Ecto neural progenitor cell (in vitro differentiated cells): ENCODE measurements at places on chromosomes 4 and X.

GRCh38 chr4:5995901-5996623 is 22.2 kb downstream of the C4orf50 start:
- DNase-seq: peak; percentile 41

GRCh38 chr4:23234018-23234417 is 541.3 kb downstream of the GBA3 start:
- DNase-seq: no peak

DNA sequence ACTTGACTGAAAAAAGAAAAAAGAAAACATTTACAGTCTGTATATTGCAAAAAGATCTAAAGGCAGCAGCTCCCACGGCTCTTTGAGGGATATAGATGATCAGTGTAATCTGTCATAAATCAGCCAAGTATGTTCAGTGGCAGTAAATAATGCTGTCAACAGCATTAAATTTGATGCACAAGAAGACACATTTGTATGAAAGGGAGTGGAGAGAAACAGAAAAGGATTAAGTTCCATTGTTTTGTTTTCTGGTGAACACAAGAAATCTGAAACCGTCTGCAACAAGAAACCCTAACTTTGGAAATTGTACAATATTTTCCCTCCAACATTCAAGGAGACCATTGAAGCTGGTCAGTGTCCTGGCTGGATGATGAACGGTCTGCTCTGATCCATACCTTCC is 27.6 kb upstream of the C1QTNF7 start:
- no peak for DNase-seq

- DNase-seq: no peak
These were observed 93.6 kb upstream of the PTPN13 start for GRCh38 chr4:86500527-86500926.

DNA sequence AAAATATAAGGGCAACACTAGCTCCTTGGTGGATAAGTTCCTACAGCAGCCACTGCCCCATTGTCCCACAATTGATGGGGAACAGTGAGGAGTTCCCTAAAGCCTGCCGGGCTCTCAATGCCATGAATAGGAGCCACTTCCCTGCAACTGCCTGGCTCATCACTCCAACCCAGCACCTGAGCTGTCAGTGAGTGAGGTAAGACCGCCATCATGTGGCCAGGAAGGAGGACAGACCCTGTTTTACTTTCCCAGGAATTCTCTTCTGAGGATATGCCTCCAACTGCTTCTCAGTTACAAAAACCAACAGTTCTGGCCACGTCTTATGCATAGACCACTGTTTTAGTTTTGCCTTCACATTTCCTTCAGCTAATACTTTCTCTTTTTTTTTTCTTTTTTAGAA is 45.5 kb downstream of the SRPX start:
- peak; percentile 58 for DNase-seq

GRCh38 chr4:31114816-31115215 is 394.6 kb downstream of the PCDH7 start:
- DNase-seq: no peak

DNA sequence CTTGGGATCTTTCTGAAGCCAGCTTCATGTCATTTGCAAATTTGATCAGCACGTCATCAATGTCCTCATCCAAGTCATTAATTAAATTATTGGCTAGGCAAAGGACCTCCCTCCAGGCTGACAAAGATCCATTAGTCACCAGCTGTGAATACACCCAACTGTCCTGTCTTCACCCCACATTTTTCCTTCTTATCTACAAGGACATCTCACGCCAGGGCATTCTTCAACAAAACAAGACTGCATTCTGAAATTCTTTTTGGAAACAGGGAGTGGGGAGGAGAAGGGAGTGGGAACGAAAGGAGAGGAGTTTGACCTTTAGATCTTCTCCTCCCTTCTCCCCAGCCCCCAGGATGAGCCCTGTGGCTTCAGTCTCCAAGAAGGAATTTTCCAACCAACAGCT is 32.7 kb downstream of the NLGN3 start:
- no peak for DNase-seq

DNA sequence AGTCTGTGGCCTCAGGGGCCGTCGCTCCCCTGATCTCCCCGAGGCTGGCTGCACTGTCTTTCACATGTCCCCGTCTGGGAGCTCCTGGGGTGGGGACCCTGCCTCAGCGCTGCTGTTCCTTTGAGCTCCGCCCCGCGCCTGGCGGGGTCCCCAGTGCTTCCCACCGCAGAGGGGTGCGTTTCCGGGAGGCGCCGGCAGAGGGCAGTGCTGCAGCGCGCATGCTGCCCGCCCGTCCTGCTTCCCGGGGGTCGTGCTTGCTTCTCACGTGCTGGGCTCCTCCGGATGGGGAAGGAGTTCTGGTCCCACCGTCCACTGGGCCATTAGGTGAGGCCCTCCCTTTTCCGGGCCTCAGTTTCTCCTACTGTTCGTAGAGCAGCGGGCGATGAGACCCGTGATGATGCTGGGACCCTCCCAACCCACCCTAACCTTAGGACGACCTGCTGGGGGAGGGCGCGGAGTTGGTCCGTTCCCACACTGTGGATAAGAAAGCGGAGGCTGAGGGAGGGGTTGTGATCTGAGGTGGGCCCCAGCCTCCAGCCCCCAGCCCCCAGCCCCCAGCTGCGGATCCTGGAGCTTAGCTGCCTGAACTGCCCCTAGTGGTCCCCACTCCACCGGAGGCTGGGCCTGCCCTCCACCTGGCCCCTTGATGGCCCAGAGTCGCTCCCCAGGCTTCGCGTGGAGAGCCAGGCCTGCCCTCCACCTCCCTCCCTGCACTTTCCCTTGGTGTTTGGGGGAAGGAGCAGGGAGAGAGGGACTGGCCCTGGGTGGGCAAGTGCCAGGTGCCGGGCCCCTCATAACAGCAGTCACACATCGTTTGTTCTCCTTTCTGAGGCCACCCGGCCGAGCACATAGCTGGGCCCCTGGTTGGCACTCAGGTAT is 15.3 kb downstream of the CPZ start:
- peak; percentile 90 for DNase-seq

GRCh38 chr4:60611762-60612496 is 588.2 kb upstream of the ADGRL3 start:
- DNase-seq: no peak

DNA sequence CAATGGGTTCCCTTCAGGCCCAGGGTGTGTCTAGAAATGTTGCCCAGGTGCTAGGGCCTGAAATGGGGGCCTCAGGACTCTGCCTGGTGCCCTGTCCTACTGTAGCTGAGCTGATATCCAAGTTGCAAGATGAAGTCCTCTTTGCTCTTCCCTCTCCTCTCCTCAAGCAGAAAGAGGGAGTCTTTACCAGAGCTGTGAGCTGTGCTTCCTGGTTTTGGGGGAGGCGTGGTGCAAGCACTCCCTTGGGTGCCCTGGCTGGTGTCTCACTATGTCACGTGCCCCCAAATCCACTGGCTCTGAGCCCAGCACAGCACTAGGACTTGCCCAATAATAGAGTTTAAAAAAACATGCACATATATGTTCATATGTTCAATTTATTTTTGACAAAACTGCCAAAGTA is 29.3 kb upstream of the CT47A1 start:
- no peak for DNase-seq

GRCh38 chr4:2930135-2930757 is 33.0 kb downstream of the NOP14 start:
- no peak for DNase-seq

DNA sequence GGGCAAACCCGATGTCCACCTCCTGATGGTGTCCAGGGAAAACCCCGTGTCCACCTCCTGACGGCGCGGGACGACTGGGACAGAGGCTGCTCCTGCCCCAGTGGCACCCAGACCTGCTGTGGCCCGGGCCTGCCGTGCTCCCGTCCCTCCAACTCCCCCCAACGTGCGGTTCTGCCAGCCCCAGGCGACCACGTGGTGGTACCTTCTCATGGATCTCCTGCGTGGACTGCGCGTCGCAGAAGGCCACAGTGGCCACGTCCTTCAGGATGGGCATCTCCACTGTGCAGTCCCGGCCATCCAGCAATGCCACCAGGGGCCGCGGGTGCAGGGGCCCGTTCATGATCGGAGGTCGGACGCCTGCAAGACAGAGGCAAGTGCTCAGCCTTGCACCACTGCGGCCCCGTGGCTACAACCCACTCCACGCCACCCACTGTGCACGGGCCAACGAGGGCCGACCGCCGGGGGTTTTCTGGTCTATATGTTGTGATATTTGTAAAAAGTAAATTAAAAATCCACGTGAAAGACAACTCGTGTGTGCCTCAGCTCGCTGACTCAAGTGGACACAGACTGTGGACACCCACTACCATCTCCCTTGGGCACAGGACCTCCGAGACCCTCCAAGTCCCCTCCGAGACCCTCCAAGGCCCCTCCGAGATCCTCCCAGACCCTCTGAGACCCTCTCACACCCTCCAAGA is 10.8 kb downstream of the CTBP1 start:
- no peak for DNase-seq

- no peak for DNase-seq
These were observed 21.1 kb downstream of the KLHL5 start for GRCh38 chr4:39083164-39083563.

DNA sequence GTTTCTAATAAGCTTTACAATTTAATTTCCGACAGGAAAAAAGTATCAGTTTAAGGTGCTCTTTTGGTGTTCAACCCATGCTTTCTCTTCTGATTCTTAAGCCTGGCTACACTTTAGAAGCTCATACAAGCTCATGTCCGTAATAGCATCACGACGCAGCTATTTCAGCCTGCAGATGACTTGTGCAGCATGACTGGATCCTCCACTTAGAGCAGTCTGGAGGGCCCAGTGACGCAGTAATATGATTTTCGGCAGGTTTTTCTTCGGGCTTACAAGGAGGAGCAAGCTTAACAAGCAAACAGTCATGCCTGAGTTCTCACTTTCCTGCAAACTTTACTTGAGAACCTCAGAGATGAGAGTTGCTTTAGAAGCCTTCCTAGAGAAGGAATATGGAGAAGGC is 85.3 kb upstream of the MAML3 start:
- DNase-seq: no peak

- DNase-seq: no peak
These were observed 1.8 kb downstream of the PPP1R2C start for GRCh38 chrX:42776195-42776594.

GRCh38 chr4:142815834-142816233 is 30.3 kb downstream of the INPP4B start:
- DNase-seq: no peak

GRCh38 chr4:155906554-155907247 is 3.2 kb downstream of the TDO2 start:
- no peak for DNase-seq

DNA sequence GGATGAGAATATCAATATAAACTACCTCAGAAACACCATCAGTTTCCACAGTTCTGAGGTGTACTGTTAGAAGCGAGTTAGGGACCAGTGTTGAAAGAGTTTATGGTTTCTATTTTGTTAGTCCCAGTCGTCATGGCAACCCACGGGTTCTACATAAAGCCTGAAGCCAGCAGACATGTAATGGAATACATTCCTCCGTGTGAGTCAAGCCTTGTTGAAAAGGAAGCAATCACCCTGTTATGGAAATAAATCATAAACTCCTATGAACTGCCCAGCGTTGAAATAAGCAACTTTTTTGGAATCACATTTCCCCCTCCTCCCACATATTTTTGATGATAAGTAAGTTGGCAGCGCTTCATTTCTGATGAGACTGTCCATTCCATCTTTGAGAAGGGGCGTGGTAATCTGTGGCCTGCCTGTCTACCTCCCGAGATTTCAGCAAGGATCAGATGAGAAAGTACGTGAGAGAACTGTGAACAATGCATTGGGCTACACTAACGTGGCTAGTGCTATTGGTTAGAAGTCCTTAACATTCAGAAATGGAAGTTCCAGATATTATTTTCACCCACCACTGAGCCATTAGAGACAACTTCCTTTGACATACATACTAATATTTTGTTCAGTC is 40.4 kb upstream of the PDHA1 start:
- DNase-seq: no peak

DNA sequence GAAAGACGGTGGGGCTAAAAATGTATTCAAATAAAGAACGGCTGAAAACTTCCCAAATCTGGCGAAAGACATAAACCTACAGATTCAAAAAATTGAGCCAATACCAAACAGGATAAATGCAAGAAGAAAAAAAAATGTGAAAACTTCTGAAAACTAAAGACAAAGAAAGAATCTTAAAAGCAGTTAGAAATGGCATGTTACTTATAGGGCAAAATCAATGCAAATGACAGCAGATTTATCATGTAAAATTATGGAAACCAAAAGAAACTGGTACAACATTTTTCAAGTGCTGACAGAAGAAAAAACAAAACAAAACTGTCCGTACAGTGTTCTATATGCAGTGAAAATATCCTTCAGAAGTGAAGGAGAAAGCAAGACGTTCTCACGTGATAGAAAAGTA is 239.0 kb downstream of the PDGFC start:
- DNase-seq: no peak

DNA sequence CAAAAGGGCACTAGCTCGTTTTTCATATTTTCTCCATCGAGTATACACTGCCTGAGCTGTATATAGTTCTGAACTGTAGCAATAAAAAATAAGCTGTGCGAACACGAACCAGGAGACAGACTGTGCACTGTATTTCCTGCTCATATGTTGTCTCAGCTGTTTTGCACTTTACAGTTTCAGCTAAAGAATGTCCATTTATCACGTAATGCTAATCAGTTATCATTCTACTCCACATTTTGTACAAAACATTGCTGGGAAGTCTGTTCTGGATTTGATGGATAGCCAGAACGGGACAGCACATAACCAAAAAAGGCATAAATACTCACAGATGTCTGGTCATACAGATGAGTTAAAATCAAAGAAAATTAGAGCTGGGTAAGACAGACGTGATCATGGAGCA is 315.5 kb upstream of the ADGRL3 start:
- no peak for DNase-seq

- DNase-seq: no peak
These were observed 25.0 kb downstream of the NKX6-1 start for GRCh38 chr4:84474107-84474506.

DNA sequence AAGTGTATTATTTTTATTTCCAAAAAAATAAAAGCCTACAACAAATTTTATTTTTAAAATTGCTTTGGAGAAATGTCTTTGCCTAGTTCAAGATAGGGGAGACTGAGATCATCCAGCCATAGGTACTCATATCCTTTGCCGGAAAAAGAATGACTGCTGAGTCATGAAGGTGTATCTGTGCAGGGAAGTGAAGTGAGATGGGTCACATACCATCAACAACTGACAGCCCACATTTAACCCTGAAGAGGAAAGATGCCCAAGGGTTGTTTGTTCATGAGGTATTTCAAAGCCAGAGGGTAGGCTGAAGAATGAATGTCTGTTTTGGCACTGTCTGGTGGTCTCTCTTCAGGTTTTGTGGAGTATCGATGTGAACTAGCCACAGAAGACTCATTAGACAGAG is 106.7 kb upstream of the TTC29 start:
- no peak for DNase-seq

DNA sequence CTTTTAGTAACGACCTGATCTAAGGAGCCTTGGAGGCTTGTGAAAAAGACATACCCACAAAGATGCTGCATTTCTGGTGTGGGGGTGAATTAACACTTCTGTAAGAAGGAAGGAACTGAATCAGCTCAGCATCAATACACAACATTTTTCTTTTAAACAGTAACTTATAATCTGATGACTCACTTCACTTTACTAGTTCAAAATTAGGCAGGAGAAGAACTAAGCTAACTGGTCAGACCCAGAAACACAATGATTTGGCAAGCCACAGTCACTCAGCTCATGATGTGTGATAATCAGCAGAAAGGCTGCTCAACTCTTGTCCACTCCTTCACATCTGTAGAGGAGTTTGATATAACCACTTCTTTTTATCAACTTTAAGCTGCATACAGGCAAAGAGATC is 4.6 kb downstream of the MMAA start:
- no peak for DNase-seq

- DNase-seq: no peak
These were observed 168.7 kb downstream of the GASK1B start for GRCh38 chr4:158004101-158004500.
